Activated T-cell treated with anti-CD3 and anti-CD28 coated beads for 1 hour (primary cell): ENCODE measurements at places on chromosomes 5 and 9.

DNA sequence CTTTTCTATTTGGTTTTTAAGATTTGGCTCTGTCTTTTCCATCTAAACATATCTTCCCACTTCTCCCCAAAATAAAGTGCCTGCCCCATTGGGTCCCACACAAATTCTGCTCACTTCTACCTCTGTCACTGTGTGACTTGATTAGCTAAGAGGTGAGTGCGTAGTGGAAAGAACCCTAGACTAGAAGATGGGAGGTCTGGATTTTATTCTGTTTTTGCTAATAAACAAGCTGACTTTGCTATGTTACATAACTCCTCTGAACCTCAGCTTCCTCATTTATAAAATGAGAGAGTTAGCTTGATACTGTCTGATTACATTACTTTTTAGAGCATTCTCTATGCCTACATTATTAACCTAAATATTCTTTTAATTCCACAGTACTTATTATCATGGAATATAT lies 51.3 kb upstream of the PTGER4 start:
- DNase-seq = no peak

DNA sequence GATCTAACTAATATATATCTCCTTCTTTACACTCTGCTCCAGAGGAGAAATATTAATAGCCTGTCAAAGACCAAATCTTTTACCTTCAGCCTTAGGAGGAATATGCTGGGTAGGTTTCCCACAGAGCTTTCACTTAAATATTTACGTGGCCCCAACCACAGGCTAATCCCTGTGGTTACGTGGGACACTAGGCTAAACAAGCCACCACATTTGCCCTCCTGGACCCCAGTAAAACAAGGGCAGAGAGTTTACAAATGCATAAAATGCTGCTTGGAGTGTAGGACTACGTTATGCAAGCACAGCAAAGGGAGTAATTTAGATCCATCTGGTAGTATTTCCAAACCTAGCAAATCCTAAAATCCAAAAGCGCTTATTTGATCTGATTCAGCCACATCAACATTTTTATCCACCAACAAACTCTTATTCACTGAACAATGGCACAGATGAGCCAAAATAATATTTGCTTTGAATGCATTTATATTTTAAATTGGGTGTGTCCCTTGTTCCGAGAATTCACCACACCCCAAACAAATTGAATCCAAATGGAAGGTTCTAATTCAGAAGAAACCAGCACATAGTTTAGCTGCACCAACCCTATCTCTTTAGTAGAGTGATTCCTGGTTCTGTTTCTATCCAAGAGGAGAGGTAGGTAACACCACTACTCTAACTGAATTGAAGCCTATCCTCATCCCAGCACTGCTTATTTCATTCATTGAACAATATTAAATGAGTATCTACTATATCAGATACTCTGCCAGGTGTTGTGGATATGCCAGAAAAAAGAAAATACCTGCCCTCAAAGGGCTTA lies 179.0 kb downstream of the TSSK1B start:
- no peak for DNase-seq

- DNase-seq = no peak
These were observed 270.4 kb downstream of the NSG2 start for GRCh38 chr5:174315871-174316270.

GRCh38 chr9:35669331-35670145 lies 4.2 kb upstream of the CA9 start:
- no peak for DNase-seq

DNA sequence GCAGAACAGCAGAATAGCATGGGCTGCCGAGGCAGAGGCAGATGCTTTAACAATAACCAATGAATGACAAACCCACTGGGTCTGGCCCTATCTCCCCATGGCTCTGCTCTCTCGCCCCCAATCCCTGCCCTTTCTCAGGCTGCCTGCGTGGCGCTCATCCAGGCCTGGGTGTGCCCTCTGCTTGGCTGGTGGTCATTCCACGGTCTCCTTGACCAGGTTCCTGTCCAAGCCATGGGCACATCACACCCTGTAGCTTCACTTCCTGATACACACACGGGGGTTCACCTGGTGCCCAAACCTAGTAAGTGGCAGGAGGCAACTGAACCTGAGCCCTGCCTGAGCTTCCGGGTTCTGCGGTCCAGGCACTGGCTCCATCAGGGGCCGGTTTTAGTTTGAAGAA lies 87.6 kb downstream of the DAP start:
- no peak for DNase-seq

GRCh38 chr5:153267506-153267905 lies 223.0 kb upstream of the GRIA1 start:
- no peak for DNase-seq

DNA sequence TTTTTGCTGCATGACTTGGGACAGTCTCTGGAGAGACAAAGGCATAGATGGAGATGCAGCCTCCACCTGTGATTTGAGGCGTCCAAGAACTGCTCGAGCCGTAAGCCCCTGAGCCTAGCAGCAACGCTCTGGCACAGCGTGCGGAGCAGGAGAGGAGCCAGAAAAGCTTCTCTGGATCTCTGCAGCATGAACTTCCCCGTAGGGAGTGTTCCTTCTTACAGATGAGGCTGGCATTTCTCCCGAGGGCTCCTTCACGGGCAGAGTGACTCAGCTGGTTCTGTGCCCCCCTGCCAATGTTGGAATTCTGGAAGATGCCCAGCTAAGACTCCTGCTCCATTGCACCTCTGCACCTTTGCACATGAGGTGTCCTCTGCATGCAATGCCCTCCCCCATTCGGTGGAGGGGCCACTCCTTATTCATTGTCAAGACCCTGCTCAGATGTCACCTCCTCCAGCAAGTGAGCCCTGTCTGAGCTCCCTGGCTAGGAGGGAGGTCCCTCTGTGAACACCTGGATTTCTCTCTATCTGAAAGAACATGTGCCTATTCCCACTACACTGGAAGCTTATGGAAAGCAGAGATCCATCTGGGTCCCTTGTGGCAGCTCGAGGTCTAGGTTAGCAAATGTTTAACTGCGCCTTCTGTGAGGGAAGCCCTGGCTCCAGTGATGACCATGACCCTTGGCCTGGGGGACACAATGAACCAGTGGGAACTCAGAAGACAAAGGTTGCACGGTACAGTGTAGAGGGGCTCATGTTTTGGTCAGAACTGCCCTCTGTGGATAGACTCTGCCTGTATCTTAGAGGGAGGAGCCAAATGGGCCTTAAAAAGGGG lies 39.6 kb downstream of the SH3PXD2B start:
- DNase-seq = no peak

- DNase-seq = no peak
These were observed 83.0 kb downstream of the ZNF462 start for GRCh38 chr9:106945727-106946660.

GRCh38 chr5:10467281-10468198 lies 25.9 kb downstream of the ROPN1L start:
- no peak for DNase-seq

GRCh38 chr5:54671681-54672080 lies 154.1 kb downstream of the SNX18 start:
- no peak for DNase-seq
